ENCODE measurements at places on chromosomes 11 and 22.

- DNase-seq: no peak
These were observed 242.6 kb upstream of the FAT3 start for GRCh38 chr11:91981995-91982394.

DNA sequence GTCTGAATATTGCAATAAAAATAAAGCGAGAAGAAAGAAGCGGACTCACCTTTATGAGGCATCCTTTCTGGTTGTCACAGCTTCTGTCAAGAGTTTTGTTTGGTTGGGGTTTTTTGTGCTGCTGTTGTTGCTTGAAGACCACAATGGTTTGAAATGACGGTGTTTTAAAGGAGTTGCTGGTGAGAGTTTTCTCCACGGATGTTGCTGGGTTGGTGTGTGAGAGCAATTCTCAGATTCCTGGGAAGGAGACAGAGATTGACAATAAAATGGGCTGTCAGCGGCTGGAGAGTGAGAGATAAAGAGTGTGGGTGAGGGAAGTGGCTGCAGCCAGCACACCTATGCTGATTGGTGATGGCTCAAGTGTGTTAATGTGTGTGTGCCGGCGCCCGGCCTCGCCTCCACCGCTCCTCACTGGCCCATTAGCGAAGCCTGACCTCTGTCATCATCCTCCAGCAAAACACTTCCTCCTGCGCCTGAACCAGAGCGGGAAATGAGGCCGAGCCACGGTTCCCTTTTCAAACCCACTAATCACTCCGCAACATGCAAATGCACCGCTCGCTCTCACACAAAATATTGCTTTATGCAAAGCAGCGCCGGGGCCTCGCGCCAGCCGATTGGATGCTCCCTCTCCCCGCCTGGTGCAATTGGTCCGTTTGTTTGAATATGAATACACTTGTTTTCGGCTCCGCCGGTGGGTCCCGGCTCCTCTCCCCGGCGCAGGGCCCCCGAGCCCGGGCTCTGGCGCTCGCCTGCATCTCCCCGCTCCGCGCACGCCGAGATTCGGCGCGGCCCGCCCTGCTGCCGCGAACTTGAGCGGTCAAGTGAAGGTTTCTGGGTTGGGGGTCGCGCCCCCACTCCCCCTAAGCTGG is at the start of gene PAX6:
TSS of gene PAX6 (minus strand) at position 544 of the 869 bp plus-strand sequence. CDS start 4,911 bp downstream, outside the sequence.
- no peak for DNase-seq

- no peak for DNase-seq
These were observed 155.7 kb downstream of the RRAS2 start for GRCh38 chr11:14203321-14203720.

GRCh38 chr11:19499026-19499669 is 213.5 kb upstream of the NAV2 start:
- no peak for DNase-seq

DNA sequence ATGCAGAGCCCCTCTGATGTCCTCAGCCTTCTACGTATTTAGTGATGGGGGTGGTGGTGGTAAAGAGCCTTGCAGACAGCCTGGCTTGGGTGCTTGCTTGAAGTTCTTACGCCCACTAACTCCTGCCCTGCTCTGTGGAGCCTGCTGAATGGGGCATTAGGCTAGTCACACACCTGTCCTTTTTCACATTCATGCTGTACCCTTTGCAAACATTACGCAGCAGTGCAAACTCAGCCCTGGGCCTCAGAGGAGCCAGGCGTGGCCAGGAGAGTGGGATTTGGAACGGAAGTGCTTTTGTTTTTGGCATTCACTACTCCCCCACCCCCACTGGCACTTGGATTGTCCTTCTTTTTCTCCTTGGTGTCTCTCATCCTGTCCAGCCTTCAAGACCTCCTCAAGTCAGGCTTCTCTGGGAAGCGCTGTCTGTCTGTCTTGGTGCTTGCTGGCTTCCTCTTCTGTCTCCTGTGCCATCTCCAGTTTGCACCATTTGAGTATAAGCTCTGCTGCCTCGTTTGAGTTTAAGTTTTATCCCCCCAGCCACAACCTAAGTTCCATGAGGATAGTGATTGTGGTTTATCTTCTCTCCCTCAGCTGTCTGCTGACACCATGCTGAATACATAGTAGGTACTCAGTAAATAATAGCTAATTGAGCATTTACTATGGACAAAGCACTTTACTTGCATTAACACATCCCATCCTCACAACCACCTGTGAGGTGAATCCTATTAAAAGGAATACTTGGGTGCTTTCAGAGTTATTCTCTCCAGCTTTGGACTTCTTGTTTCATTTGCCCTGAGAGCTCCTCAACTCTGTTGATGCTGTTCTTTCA is 26.7 kb downstream of the ZBTB16 start:
- no peak for DNase-seq

DNA sequence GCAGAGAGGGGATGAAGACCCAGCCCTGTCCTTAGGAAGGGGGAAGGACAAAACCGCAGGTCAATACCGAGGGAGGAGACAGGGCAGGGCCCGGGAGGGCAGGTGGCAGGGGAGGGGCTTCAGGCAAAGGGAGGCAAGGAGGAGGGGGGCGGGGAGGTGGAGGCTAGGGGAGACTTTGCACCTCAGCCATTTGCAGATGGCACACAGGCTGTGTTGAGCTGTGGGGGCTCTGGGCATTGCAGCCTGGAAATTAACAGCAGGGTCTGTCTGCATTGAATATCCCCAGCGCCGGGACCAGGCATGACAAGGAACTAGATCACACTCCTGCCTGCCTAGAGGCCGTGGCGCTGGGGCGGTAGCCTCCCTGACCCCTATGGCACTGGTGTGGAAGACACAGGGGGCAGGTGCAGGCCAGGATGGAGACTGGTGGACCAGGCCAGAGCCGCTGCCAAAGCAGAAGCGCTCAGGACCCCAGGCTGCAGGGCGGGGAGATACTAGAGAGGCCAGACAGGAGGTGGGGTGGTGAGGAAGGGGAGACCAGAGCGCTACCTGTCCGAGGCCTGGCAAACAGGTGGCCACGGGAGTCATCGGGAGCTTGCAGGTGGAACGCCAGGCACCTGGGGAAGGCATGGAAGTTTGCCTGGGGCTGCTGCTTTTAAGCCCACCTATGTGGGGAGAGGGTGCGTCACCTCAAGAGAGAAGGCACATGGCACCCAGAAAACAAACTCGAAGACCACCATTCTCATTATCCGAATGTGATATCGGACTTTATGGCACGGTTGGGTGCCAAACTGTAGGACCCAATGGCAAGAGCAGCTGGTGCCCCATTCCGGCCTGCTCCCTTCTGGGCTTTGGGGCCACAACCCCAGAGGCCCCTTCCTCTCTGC is 11.5 kb downstream of the CBX6 start:
- no peak for DNase-seq

DNA sequence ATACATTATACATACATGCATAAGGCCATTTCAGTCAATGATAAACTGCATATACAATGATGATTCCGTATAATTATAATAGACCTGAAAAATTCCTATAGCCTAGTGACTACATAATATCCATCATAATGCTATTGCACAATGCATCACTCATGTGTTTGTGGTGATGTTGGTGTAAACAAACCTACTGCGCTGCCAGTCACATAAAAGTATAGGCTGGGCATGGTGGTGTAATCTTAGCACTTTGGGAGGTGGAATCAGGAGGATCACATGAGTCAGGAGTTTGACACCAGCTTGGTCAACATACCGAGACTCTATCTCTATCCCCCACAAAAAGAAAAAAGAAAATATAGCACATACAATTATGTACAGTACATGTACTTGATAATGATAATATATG is 163.7 kb upstream of the DDI1 start:
- no peak for DNase-seq

DNA sequence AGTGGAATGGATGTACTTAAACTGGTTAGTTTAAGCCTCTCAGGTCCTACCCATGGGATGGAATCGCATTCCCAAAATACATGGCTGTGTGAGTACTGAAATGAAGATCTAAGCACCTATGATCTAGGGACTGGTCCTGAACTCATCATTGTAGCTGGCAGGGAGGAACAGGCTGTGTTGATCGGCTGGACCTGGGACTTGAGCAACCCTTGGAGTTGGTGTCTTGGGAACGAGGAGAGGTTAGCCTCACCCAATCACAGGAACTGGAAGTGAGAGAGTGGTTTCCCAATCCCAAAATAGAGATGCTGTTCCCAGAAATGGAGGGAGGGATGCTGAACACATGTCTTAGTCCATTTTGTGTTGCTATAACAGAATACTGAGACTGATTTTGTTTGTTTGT is 16.4 kb upstream of the ASCC2 start:
- DNase-seq: no peak

DNA sequence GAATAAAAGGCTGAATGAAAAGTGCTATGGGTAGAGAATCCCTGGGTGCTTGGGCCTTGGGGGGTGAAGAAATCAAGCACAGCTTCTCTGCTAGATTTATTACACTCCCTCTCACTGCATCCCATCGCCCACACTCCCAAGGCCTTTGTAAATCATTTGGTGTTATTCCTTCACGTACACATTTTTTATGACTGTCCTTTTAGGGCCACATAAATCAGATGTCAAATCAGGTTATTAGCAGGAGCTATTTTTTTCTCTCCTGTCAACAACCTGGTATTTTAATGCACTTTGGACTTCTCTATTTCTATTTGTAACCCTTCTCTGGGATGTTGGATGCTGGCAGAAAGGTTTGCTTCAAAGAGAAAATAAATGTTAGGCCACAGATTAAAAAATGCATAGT is 408.8 kb downstream of the INSC start:
- DNase-seq: no peak

DNA sequence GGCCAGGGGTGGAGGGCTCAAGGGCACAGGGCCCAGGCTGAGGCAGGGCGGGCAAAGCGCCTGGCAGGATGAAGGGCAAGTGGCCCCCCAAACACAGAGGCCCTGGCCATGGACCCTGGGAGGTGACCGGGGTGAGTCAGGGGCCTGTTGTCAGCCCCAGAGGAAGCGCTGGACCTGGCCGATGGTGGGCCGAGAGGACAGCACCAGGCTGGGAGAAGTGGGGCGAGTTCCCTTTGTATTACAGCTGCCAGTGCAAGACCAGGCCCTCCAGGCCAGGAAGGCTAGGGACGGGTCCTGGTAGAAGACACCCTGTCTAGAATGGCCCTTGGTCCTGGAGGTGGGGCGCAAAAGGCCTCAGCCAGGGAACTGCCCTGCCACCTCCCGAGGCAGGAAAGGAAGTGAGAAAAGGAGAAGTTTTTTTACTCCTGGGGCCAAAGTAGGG is 12.8 kb downstream of the CXCR5 start:
- DNase-seq: no peak

GRCh38 chr22:35660291-35661127 is 12.3 kb downstream of the APOL6 start:
- no peak for DNase-seq

DNA sequence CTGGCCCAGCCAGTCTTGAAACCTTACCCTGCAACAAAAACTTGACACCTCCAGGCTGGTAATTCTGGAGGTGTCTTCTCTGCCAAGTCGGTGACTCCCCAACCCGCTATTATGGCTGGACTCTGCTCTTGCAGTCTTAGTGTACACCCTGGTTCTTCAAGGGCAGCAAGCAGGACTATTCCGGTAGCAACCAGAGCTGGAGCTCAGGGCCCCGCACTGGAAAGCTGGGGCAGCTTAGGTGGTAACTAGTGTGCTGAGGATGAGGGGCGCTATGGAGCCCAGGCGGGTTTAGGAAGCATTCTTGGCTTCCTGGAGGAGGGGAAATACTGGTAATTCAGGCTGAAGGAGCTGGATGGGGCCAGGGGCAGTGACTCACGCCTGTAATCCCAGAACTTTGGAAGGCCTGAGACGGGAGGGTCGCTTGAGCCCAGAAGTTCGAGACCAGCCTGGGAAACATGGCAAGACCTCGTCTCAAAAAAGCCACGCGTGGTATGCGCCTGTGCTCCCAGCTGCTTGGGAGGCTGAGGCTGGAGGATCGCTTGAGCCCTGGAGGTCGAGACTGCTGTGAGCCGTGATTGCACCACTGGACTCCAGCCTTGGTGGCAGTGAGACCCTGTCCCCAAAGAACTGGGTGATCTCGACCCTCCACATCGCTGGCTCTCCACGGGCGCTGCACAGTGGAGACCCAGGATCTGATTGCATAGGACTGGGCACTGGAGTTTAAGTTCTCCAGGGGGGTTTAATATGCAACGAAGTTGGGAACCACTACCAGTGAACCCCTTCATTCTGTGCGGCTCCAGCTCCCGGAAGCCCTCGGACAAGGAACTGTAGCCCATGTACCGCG is 10.6 kb upstream of the AIFM3 start:
- no peak for DNase-seq

DNA sequence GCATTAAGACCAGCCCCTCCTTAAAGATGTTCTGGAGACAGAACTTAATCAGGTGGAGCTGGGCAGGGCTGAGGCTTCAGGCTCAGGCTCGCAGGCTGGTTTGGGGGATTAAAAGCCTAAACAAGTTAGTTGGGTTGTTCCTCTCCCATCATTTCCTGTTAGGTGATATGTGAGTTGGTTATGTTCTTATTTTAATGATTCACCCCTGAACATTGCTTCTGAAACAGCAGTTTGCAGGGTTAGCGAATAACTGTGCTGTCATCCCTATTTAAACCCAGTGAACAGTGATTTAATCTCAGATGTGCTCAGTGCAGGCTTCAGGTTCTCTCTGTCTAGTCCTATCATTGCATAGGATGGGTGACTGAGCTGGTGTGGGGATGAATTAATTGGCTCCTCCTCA is 47.4 kb upstream of the BIRC3 start:
- DNase-seq: no peak

GRCh38 chr11:10926801-10927211 is 69.0 kb upstream of the ZBED5 start:
- DNase-seq: no peak

DNA sequence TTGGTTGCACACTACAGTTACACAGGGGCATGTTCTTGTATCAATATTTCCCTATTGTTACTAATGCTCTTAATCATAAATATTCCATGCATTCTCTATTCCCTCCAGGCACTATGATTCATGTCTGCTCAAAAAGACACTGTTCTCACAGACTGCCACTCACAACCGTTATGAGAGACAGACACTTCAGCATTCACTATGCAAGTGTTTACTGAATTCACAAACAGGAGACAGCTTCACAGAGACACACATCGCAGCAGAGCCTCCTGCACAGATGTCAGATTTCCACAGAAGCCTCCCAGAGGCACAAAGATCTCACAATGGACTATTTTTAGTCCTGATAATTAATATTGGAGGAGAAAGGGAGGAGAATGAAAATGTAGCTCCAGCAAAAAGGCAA is 930.4 kb downstream of the OPCML start:
- no peak for DNase-seq

DNA sequence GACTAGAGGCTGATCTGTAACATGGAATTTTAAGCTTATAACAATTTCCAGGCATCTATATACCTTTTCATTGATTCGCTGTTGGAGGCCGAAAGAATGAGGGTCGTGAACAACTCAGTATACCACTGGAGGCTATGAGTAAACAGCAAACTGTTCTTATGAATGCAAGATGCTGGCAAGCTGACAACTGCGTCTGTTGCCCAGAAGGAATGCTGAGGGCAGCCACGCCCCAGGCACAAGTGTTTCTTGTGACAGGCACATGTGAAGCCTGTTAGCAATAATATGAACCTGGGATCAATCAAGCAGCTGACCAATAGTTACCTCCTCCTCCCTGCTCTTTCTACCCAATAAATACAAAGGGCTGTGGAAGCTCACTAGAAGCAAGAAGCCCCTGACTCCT is 15.3 kb downstream of the RTCB start:
- no peak for DNase-seq
